Activated CD4-positive, alpha-beta T cell treated with anti-CD3 and anti-CD28 coated beads, Interleukin-2, amount 50 U/mL, for 4 hours (primary cell): ENCODE measurements at places on chromosomes 4 and X.
A peak's percentile ranks its signal among the peaks of the same experiment; 100 is the strongest.

- no peak for DNase-seq
Observed at GRCh38 chr4:87051121-87051713, 116.4 kb downstream of the AFF1 start.

- DNase-seq, result no peak
Observed at GRCh38 chr4:165635951-165636350, 237.1 kb upstream of the TLL1 start.

GRCh38 chr4:38509551-38509950, 154.4 kb upstream of the KLF3 start:
- no peak for DNase-seq

GRCh38 chr4:82968972-82969371, 41.7 kb downstream of the LIN54 start:
- no peak for DNase-seq

DNA sequence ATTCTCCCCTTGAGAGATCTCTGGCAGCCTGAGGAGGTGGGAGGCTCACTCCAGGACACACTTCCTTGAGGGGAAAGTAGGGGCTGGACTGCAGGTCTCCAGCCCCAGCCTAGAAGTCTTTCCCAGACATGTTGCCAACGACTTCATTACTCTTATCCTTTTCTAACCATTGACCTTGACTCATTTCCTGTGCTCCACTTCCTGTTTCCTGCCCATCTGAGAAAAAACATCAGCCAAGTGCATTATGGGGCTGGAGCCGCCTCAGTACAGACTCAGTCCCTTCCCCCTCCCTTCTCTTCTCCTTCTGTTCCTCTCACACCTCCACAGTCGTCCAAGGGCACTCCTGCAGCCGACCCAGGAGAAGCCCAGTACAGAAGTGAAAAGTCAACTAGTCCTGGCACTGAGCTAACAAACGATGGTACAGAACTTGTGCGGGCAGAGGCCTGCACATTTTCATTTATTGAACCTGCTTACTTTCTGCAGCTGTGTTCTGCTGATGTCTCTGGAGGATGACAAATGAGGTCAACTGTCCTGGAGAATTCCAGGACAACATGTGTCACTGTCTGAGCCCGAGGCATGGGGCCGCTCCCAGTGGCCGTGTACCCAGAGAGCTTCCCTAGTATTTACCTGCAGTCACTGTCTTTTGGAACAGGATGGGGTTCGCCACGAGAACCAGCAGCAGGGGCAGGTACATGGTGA, 20.1 kb downstream of the GPR143 start:
- DNase-seq, result no peak

GRCh38 chrX:22338740-22339139, 66.0 kb downstream of the CBLL2 start:
- no peak for DNase-seq

DNA sequence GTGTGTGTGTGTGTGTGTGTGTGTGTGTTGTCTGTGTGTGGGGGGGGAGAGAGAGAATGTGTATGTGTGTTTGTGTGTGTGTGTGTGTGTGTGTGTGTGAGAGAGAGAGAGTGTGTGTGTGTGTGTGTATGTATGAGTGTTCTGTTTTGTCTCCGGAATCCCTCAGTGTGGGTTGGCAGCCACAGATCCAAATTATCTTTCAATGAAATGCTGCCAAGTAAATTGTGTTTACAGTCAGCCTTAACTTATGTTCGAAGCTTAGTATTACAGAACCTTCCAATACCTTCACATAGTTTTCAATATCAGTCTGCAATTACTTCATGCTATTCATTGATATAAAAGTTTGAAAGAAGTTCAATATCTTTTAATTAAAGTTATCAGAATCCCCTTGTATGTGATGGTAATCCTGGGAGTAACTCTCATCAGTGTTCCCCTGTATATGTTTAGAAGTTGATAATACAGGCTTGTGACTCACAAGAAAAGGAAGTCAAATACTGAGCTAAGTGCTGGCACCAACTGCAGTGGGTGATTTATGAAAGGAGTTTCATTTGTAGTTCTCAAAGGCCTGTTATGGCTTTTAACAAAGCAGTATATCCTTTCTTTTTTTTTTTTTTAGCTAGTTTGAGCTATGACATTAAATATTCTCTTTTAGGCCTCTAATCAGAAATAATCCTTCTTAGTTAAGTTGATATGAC, 51.6 kb upstream of the HTR2C start:
- DNase-seq, result no peak

DNA sequence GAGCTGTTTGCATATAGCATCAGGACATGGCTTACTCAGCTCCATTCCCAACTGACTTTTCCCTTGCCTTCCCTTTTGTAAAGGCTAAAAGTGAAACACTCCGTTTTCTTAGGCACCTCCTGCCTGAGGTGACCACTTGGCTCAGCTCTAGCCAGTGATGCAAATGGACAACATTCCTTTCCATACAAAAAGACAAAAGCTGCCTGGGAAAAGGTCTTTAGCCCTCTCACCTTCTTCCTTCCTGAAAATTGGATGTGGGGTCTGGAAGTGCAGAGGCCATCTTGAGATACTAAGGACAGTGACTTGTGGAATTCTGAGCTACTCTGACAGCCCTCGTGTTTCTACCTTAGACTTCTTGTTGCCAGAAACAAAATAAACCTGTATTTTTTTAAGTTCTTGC, 27.7 kb upstream of the SFRP2 start:
- no peak for DNase-seq

GRCh38 chr4:137067735-137068134, 464.6 kb downstream of the PCDH18 start:
- DNase-seq, result no peak

- DNase-seq, result no peak
Observed at GRCh38 chrX:27878862-27879261, 71.1 kb downstream of the MAGEB10 start.

DNA sequence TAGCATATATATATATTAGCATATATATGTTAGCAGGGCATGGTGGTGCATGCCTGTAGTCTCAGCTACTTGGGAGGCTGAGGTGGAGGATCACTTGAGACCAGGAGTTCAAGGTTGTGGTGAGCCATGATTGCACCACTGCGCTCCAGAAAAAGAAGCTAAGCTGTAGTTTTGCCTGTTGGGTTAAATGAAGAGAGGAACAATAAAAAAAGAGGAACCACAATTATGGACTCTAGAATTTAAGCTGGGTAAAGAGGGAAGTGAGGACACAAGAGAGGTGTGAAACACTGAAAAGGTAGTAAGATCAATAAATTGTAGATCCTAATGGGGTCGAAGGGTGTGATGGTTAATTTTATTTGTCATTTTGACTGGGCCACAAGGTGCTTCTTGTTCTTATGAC, 40.5 kb upstream of the HSD17B10 start:
- no peak for DNase-seq

DNA sequence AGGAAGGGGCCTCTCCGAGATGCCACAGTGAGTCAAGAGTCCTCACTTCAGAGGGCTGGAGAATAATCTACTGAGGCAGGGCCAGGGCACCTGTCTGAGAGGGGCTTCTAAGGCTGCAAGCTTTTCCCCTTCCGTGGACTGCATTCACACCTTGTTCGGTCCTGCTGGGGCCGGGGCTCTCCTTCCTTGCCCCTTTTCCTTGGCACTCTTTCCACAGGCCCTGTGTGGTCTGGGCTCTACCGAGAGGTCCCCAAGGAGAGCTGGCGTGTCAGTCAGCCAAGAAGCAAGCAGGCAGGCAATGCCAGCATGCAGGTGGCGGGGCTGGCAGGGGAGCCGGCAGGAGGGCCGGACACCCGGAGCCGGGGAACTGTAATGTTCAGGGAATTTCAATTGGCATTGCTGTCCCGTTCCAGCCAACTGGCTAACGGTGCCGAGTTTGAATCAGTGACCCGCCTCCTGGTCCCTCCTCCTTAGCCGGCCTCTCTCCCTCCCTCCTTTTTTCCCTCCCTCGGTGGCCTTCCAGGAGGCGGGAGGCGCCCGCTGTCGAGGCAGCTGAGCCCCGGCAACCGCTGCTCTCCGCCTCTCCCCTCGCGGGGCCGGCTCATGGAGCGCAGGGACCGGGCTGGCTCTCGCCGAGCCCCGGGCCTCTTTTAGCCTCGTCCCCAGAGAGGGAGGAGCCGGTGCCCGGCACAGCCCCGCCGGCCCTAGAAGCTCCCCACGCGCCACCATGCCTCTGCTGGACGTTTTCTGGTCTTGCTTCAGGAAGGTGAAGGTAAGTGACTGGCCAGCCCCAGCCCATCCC, at the start of gene STARD8:
STARD8 (plus strand) TSS at position 511 of the 802 bp plus-strand sequence; CDS start at position 728, 217 bp downstream.
- DNase-seq, result no peak

DNA sequence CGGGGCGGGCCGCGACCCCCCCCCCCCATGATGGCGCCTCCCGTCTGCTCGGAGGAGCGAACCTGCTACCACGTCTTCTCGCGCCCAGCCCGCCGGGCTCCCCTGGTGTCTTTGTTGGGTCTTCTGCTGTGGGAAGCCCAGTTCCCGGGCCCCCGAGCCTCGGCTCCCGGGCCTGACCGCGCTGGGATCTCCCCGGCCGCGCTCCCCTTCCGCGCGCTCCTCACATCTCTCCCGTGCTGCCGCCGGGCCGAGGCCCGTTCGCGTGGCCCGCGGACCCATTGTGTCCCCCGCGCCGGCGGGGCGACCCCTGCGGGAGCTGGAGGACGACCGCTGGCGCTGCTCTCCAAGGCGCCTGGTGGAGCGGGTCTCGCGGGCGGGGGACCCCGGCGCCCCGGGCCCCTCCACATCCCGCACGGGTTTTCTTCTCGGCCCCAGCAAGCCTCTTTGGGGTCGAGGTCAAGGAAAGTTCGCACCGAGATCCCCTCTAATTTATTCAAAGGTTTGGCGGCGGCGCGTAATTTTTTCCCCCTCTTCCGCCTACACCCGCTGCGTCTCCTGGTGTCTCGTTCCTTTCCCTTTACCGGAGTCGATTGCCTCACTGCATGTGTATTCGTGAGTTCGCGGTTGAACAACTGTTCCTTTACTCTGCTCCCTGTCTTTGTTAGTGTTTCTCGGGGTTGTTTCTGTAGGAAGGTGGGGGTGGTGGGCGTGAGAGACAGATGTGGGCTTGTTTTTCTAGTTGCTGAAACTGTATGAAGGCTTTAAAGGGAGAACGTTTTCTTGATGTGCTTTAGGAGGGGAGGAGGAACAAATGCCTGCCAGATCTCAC, 770 bp downstream of the SMAD1 start:
- DNase-seq, result peak; percentile 52

GRCh38 chr4:109708435-109708834, 5.2 kb upstream of the CASP6 start:
- DNase-seq, result no peak

DNA sequence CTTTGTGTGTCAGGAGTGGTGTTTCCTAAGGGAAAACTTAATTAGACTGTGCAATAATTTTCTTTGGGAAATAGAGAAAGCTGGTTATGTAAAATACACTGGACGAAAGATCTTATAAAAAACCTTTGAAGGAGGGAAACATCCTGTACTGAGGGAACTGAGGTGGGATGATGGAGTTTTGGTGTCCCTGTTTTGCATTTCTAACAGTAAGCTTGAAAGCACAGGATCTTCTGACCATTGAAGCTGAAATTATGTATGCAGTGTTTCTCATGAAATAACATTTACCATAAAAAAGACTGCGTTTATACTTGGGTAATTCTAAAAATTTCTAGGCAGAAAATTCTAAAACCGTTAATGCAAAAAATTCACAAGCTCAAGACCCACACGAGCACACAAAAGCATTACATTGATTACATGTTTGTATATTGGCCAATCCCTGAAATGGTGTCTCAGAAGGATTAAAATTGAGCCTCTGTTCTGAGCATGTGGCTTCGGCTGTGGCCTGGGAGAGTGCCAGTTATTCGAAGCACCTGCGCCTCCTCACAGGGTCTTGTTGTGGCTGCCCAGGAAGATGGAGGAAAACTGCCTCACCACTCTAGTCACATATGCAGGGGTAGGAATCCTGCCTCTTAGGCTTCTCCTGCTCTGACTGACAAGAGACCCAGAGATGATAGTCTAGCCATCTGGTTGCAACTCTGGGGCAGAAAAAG, 49.5 kb downstream of the JADE3 start:
- no peak for DNase-seq

DNA sequence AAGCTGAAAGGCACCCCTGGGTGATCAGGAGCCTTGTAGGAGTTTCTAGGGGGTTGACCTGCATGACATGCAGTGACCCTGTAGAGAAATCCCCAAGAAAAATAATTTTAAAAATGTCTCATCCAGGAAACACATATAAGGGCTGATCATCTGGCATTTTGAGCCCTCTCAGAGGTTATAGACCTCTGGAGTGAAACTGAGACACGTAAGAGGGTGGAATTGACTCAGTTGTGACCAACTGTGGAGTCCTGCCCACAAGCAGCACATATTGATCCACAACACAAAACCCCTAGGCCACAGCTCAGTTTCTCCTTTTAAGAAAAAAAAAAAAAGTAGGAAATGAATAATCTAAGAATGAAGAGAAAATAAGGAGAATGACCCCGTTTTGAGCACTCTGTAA, 32.5 kb upstream of the MTMR8 start:
- no peak for DNase-seq

DNA sequence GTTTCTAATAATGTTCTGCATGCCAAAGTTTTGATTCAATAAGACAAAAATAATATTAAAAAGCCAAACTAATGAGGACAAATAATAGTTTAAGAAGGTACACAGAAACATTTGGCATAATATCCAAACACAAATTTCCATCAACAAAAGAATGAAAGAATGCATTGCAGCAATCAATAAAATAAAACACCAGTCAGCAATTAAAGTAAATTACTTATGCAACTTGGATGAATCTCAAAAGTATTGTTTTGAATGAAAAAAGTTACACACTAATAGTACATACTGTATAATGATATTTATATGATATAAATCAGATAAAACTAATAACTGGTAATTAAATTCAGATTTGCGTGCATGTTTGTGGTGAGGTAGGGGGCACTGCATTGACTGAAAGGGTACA, 285.5 kb upstream of the PCDH10 start:
- no peak for DNase-seq

DNA sequence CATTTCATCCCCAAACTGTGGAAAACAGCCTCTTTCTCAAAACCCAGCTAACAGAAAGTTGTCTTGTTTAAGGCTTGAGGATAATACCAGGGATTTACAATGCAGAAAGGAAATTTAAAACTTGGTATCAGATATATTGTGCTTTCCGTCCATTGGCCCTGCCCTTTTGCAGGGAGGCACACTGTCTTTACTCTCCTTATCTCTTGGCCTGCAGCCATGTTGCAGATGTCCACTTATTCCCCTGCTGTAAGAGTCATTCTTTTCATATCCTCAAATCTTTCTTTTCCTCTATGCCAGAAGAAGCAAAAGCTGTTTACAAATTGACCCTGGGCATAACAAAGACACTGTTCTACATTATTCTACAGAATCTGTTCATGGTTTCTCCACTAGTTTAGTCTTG, 75.6 kb upstream of the DYNLT3 start:
- no peak for DNase-seq
